ENCODE measurements at places on chromosomes 1 and 21.

GRCh38 chr1:216600730-216601609 is 122.3 kb downstream of the ESRRG start:
- DNase-seq: no peak

GRCh38 chr1:22967833-22968232 is 4.8 kb downstream of the LACTBL1 start:
- DNase-seq: no peak

GRCh38 chr1:206893380-206893779 is 3.9 kb upstream of the IL24 start:
- no peak for DNase-seq

DNA sequence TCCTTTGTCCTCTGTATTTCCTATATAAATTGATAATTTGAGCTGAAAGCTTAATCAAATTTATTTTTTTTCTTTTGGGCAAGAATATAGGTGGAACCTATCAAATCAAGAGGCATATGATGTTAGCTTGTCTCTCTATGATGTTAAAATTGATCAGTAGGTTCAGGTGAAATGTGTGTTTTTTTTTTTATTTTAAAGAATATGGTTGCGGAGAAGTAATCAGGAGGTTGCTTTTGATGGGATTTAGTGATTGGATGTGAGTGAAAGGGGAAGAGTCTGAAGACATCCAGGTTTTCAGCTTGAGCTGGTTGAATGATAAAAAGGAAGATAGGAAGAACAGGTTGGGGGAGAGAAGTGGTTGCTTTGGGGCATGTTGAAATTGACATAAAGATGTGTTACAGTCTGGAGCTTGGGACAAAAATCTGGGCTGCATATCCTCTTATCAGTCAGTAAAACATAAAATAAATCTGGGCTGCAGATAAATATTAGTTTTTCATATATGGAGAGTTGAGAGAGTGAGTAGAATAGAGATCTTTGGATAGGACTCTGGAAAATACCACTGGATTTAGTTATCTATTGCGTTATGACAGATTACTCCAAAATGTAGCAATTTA is 5.1 kb downstream of the OSBPL9 start:
- DNase-seq: no peak

- DNase-seq: no peak
Measured at GRCh38 chr1:92859400-92860039, 27.7 kb downstream of the RPL5 start.

DNA sequence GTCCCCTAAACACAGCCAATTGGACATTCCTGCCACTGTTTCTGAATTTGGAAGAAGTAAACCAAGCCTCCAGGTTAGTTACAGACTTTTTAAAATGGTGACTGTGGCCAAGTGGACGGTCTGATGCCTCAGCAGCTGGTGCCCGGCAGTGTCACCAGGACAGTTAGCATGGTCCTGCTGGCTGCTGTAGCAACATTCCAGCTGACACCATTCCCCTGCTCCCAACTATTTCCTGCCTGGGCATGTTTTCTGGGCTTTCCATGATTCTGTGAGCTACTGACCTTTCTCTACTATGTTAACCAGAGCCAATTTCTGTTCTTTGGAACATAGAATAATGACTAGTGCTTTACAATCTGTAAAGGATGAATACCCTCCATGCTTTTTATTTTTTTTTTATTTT is 95.0 kb downstream of the TLR5 start:
- DNase-seq: no peak

GRCh38 chr1:170692866-170693575 is 29.1 kb downstream of the PRRX1 start:
- no peak for DNase-seq

GRCh38 chr1:4060850-4061249 is 160.8 kb upstream of the C1orf174 start:
- no peak for DNase-seq

- no peak for DNase-seq
Measured at GRCh38 chr1:18397641-18398040, 83.1 kb upstream of the KLHDC7A start.

Measured in central memory CD4-positive, alpha-beta T cell (primary cell).